ENCODE measurements at places on chromosomes 6 and 20.

- DNase-seq, result no peak
These were observed 61.6 kb downstream of the PHACTR2 start for GRCh38 chr6:143739341-143739851.

DNA sequence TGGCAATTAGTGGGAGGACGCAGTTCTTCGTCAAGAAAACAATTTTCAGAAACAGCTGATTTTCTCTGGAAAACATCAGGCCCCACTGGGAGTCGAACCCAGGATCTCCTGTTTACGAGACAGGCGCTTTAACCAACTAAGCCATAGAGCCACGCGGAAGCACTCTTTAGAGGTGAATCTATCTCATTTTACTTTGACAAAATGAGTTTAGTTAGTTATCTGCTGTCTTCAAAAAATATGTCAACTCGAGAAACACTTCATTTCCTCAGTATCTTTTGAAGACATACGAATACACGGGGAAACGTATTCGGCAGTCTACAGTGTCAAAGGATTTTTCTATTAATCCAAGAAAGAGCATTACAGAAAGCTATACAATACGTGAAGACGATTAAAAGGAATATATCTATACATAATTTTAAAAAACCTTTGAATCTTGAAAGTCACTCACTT, 26.7 kb downstream of the GPX6 start:
- peak; percentile 75 for DNase-seq

GRCh38 chr6:11714116-11714797, 64.3 kb downstream of the ADTRP start:
- peak; percentile 83 for DNase-seq

- no peak for DNase-seq
These were observed 441.8 kb downstream of the PTPRT start for GRCh38 chr20:42747765-42748411.

- DNase-seq, result no peak
These were observed 29.8 kb upstream of the TBC1D20 start for GRCh38 chr20:492159-492558.

- no peak for DNase-seq
These were observed 28.7 kb downstream of the SMPDL3A start for GRCh38 chr6:122817766-122818165.

- no peak for DNase-seq
These were observed 266.0 kb upstream of the ID4 start for GRCh38 chr6:19571176-19571575.

DNA sequence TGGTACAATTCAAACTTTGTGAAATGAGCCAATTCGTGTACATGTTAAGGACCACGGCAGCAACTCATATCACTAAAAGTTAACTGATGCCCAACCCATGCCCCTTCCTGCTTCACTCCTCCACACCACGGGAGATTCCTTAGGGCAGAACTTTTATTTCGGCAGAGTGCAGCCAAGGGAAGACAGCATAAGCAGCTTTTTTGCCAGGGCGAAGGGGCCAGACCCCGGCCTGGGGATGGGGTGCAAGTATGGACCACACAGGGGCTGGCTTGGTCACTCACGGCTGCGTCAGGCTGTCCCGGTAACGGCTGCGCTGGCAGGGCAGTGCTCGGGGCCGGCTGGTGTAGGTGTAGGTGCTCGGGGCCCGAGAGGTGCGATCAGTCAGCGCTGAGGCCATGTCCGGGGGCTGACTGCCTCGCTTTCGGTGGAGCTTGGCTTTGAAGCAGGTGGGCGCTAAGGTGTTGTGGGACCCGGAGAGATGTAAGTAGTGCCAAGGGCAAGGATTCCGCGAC, 792 bp downstream of the RSPH3 start:
- no peak for DNase-seq

- no peak for DNase-seq
These were observed 949.6 kb downstream of the TBC1D32 start for GRCh38 chr6:120384671-120385070.

- DNase-seq, result no peak
These were observed 48.0 kb upstream of the FOXQ1 start for GRCh38 chr6:1263850-1264377.

DNA sequence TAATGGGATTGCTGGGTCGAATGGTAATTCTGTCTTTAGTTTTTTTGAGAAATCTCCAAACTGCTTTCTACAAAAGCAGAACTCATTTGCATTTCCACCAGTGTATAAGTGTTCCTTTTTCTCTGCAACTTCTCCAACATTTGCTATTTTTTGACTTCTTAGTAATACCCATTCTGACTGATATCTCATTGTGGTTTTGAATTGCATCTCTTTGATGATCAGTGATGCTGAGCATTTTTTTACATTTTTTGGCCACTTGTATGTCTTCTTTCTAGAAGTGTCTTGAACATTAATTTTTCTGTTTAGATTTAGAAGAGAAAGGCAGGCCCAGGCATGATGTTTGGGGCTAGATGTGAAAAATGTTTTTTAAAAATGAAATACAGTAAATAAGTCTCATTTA, 553.1 kb upstream of the MAN1A1 start:
- no peak for DNase-seq
